ENCODE measurements at places on chromosomes 1 and 21.

GRCh38 chr1:161781995-161782394 is 15.9 kb downstream of the ATF6 start:
- DNase-seq, result peak; percentile 27

GRCh38 chr1:177315261-177315660 is 144.5 kb downstream of the BRINP2 start:
- DNase-seq, result peak; percentile 4

GRCh38 chr1:26478159-26478558 is 5.9 kb downstream of the HMGN2 start:
- DNase-seq, result no peak

DNA sequence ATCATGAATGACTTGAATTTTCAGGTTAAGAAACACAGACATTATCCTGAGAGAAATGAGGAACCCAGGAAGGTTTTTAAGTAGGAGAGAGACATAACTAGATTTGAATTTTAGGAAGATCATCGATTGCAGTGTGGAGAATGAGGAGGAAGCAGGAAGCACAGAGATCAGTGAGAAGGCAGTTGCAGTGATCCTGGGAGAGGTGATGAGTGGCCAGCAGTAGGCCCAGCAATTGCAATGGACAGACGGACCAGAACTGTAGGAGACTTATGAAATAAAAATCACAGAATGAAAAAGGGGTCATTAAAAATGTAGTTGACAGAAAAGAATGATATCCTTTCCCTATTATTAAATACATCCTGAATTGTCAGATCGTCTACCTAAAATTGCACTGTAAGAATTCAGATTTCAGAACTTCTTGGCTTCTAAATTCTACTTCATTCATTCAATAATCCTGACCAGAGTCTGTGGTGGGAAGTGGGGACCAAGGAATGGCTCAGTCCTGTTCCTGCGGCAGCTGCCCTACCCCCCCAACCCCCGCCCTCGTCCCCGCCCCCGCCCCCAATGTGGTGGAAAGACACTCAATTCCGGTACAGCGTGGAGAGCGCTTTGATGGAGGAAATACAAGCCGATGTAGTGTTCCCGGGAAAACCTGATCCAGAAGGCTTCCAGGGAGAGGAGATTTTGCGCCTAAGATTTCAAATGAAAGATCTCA is 35.1 kb downstream of the SLC2A1 start:
- no peak for DNase-seq

DNA sequence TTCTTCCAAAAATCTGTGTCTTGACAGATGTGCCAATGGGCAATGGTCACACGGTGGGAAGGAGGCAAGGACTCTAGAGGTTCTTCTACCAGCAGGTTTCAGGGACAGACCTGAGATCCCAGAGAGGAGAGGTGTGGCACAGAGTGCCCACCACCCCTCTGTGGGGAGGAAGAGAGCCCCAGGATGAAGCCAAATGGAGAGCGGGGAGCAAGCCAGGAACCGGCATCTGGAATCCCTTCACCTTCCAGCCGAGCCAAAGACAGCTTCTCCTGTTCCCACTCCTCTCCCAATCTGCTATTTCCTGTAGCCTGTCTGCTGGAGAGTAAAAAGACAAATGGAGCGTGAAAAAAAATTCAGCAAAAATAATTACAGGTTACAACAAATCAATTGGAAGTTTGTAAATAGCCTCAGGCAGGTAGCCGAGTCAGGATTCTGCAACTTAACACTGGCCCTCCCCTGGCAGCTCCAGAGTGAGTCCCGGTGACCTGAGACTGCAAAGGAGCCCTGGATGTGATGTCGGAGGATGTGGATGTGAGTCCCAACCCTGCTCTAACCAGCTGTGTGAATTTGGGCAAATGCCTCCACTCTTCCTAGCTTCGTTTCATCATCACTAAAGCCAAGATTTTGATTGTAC is 45.4 kb upstream of the LRRN2 start:
- no peak for DNase-seq

GRCh38 chr1:23514111-23514679 is 16.8 kb downstream of the E2F2 start:
- no peak for DNase-seq

- peak; percentile 79 for DNase-seq
These were observed 49.6 kb downstream of the OSBPL9 start for GRCh38 chr1:51666478-51666877.

DNA sequence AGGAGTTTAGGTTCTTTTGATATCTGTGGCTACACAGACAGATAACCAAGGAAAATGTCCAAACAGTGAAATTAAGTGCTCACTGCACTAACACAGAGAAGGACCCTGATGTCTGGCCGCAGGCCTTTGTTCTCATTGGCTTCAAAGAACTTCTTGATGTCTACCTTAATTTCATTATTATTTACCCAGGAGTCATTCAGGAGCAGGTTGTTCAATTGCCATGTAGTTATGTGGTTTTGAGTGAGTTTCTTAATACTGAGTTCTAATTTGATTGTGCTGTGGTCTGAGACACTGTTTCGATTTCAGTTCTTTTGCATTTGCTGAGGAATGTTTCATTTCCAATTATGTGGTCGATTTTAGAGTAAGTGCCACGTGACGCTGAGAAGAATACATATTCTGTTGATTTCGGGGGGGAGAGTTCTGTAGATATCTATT is 15.2 kb upstream of the LGALS8 start:
- DNase-seq, result no peak

DNA sequence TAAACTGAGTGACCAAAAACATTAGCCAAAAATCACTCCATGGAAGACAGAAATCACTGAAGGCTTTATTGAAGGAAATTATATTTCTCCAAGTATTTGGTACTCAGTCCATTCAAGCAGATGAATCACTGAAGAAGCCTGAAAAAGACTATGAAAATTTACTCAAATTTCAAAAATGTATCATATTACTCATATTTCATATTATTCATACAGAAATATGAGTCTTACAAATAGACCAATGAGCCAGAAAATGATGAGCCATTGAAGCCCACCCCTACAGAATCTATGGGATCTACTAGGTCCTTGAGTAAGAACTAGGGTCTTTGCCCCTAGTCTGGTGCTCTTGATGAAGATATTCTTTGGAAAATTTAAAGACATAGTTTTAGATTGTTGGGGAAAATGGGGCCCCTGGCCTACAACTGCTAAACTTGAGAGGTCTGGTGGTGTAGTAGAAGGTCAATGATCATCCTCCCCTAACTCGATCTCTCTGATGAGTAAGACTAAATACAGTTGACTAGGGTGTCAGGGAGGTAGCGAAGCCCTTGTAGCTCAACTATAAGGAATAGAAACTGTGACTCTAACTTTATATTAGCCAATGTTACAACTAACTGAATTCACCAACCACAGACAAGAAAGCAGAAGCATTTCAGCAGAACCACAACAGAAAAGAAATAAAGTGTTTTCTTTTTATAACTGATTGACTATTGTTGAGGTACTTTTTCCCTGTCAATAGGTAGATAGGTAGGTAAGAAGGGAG is 81.0 kb downstream of the NOTCH2 start:
- peak; percentile 23 for DNase-seq
